ENCODE measurements at places on chromosomes 4 and X. TPM values are rescaled to one million over a fixed set of nuclear protein-coding genes. Genes with fewer than 3 reads are reported as not detected.

GATA1 gene
- total RNA-seq = not detected

ADH5 gene
- 61.1 TPM for total RNA-seq

DMD gene
- 19.2 TPM for total RNA-seq

SPACA5 gene
- total RNA-seq = not detected

RGN gene
- 1.7 TPM for total RNA-seq

MCF2 gene
- total RNA-seq = not detected

HGFAC gene
- total RNA-seq = not detected

PABPC4L gene
- not detected for total RNA-seq

All from Peyer's patch (tissue), 4 donors.